ENCODE measurements at places on chromosomes 12 and 14. TPM values are rescaled to one million over a fixed set of nuclear protein-coding genes. Genes with fewer than 3 reads are reported as not detected.

DNA sequence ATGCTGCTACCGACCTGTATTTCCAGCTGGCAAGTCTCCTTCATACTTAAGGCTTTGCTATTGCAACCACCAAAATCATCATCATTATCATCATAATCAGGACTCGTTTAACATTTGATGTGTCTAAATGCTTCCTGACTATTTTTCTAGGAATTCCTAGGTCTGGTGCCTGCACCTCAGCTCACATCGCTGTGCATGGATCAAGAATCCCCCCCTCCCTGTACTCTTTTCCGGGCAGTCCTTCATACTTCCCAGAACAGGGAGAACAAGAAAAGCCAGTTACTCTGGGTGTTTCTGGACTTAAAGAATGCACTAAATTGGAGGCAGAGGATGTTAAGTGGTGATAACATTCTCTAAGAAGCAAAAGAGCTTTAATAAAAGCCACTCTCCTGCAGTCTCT is 9.4 kb downstream of the ERP27 start:
- DNase-seq, result no peak

DNA sequence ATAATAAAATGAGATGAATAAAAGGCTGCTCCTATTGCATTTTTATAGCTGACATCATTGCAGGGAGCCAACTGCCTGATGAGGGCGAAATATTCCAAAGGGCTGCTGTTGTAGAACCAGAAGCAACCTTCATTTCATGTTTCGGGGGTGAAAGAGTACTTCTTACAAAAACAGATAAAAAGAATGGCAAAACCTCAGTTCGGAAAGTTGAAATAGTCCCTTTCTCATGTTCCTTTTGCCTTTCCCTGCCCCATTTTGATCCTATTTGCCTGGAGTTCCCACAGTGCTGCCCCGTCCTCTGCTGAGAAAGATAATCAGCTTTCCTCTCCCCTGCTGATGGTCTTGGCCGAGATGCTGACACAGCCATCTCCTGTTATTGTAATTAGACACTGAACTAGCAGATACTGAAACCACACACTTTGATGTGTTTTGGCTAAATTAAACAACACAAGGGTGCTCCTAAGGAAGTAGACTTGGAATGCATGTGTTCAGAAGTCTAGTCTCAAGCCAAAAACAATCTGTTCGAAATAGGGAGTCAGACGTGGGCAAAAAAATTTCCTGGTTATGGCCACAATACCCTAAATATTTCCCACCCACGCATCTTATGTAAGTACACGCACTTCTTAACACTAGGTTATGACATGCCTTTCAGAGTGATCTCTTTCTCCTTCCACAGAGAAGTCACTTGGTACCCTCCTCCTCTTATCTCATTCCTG is 117.2 kb downstream of the PPM1H start:
- peak; percentile 58 for DNase-seq

The RASSF9 gene
- 10.9 TPM for total RNA-seq

GRCh38 chr14:64444140-64444539 is 21.2 kb upstream of the AKAP5 start:
- no peak for DNase-seq

GRCh38 chr12:18320036-18320617 is 58.8 kb downstream of the PIK3C2G start:
- DNase-seq, result peak; percentile 15

The RFX4 gene
- total RNA-seq, result not detected

The ITGA7 gene
- total RNA-seq, result 0.20 TPM

The IL22 gene
- total RNA-seq, result not detected

- no peak for DNase-seq
Observed at GRCh38 chr14:63992858-63993257, 140.1 kb downstream of the SYNE2 start.

The TRMT61A gene
- total RNA-seq, result 3.1 TPM

GRCh38 chr14:84446250-84446649 is 1083.7 kb upstream of the FLRT2 start:
- no peak for DNase-seq

GRCh38 chr12:16726879-16727278 is 120.9 kb upstream of the LMO3 start:
- no peak for DNase-seq

The SLC41A2 gene
- 2.6 TPM for total RNA-seq

GRCh38 chr12:96112733-96113132 is 77.3 kb upstream of the LTA4H start:
- DNase-seq, result peak; percentile 50

DNA sequence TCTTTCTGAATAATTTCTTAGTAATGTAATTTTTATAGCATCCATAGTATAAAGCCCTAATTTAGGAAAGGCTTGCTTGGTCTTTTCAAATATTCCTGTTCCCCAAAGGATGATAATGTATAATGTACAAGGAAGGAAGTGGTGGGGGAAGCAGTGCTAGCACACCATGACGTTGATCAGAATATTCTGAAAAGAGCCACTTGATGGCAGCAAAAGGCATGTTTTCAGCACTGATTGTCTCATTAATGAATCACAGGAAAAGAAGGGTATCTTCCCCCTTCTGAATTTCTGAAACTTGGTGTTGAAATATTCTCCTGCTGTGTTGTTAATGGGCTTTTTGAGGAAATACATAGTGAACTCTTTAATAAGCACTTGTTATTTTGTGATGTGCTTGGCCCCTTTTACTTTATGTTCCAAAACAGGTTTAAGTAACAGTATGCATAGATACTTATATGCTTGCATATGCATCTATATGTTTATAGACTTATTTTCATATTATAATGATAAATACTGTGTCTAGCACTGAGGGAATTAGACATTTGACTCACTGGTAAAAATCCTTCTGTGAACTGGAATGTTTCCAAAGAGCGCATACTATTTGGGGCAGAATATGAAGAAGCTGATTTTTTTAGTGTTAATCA is 122.0 kb downstream of the TMEM117 start:
- DNase-seq, result peak; percentile 61

DNA sequence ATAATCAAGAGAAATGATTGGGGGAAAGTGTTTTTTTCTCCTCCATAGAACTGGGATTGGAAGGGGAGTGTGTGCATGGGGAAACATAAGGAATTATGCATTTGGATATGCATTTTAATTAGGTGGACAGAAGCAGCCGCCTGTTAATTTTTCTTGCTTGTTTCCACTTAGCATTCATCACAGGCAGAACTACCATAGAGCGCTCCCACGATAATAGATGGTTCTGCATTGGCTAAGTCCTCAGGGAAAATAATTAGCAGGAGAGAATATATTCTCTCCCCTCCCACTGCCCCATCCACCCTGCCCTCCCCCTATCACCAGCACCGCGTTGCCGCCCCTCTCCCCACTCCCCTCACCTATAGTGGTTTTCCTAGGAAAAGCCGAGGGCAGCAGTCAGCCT is 11.4 kb downstream of the DPF3 start:
- no peak for DNase-seq

The FAIM2 gene
- not detected for total RNA-seq

The ZNF891 gene
- total RNA-seq, result 0.22 TPM

- DNase-seq, result no peak
Observed at GRCh38 chr14:36996857-36997590, 175.4 kb downstream of the SLC25A21 start.

DNA sequence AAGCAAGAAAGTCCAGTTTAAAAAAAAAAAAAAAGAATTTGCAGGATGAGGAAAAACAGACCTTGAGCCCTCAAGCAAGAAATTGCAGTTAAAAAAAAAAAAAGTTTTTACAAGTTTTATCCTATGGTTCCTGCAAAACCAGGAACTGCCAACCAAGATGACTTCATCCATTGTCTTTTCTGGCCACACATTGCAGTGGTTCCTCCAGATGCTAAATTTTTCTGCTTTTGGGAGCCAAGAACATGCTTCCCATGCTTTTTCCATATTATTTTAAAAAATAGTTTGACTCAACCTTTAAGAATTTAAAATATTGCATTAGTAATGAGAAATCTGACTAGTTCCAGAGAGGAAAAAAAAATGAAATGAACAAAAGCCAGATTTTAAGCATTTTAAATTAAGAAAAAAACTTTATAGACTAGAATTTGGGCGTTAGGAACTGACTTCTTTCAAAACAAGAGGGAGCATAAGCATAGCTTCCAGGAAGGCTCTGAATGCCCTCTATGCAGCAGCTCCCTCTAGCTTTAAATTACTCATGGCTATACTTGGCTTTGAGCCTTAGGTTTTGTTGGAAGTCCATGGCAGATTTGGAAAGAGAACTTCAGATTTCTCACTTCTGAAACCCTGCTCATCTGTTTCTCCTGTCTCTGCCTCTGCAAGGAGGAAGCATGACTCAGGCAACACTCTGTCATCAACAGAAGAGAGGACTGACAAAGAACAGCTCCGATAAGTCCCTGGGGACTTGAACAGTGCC is 124.5 kb downstream of the GPR65 start:
- no peak for DNase-seq

The HOXC12 gene
- total RNA-seq, result not detected

DNA sequence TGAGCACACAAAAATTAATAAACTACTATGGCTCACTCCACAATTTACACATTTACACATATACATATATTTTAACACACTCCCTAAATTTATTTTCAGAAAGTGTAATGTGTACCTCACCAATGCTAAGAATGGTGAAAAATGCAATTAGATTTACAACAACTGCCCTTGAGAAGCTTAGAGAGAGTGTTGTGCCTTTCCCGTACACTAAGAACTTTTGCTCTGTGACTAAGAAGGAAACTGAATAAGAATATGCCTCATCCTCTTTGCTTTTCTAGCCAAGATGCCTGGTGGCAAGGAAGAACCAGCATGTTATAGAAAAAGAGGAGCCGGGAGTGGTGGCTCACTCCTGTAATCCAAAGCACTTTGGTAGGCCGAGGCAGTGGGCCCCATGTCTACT is 62.3 kb downstream of the SINHCAF start:
- peak; percentile 63 for DNase-seq

The MORN3 gene
- total RNA-seq, result under 0.01 TPM

GRCh38 chr12:61870658-61871484 is 389.3 kb upstream of the USP15 start:
- no peak for DNase-seq

The MYBPC1 gene
- total RNA-seq, result not detected

The FSCB gene
- total RNA-seq, result not detected

DNA sequence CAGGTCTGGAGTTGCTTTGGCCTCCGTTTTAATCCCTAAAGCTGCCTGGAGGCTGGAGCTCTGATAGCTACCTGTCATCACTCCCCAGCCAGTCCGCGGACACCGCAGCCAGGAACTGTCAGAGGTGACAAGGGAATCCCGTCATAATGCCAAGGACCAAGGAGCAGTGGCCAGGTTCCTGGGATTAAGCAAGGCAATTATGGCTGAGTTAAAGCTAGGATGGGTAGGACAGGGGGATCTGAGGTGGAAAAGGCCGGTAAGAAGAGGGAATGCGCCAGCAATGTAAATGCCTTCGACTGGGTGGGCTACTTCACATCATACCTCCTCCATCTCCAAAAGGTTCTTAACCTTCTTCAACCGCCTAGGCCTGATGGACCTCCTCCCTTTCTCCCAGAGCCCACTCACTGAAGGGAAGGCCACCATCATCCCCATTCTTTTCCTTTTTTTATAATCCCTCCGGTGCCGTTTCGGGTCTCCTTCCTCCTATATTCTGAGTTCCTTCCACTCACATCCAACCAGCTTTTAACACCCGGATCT is 1.9 kb downstream of the PPP1R3E start:
- DNase-seq, result peak; percentile 33

GRCh38 chr14:101499080-101499479 is 62.2 kb upstream of the DIO3 start:
- DNase-seq, result no peak

GRCh38 chr12:124940393-124941169 is 26.1 kb upstream of the UBC start:
- DNase-seq, result peak; percentile 90

The CCDC198 gene
- not detected for total RNA-seq

DNA sequence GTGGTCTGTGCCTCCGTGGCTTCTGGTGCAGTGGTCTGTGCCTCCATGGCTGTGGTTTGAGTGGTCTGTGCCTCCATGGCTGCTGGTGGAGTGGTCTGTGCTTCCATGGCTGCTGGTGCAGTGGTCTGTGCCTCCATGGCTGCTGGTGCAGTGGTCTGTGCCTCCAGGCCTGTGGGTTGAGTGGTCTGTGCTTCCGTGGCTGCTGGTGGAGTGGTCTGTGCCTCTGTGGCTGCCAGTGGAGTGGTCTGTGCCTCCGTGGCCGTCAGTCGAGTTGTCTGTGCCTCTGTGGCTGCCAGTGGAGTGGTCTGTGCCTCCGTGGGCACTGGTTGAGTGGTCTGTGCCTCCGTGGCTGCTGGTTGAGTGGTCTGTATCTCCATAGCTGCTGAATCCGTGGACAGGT is 10.1 kb downstream of the SELPLG start:
- DNase-seq, result no peak

DNA sequence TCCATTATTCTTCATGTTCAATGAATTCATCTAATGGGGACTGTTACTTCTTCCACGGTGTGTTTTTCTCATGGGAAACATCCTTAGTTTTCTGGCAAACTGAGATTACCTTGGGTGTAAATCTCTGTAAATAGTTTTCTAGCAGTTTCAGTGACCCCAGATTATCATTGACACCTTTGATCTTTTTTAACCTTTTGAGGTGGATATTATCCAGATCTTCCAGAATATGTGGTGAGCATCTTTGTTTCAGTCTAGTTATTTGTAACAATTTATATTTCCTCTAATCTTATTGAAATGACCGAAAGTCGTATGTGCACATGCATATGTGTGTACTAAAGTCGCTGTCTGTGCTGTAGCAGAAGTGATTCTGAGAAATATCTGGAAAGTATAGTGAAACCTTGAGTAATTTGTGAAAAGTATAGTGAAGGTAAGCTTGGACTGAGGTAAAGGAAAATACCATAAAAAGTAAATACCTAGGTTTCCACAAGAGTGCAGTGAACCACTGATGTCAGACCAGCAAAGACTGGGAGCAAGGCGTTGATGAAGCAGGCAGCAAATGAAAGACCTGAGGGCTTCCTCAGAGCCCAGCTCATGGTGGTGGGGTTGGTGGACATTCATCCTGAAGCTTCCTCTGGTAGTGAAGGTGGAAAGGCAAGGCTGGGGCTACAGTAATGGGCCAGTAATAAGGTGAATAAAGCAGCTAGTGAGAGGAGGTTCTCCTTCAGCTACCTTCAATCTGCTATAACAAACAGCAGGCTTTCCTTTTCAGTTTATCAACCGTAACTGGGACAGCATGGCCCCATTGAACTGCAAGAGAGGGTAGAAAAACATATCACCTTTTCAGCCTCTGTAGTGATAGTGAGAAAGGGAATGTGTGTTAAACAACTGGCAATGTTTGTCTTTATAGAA is 480.2 kb upstream of the FBXO33 start:
- no peak for DNase-seq

GRCh38 chr14:30252151-30252550 is 306.8 kb upstream of the G2E3 start:
- DNase-seq, result no peak

DNA sequence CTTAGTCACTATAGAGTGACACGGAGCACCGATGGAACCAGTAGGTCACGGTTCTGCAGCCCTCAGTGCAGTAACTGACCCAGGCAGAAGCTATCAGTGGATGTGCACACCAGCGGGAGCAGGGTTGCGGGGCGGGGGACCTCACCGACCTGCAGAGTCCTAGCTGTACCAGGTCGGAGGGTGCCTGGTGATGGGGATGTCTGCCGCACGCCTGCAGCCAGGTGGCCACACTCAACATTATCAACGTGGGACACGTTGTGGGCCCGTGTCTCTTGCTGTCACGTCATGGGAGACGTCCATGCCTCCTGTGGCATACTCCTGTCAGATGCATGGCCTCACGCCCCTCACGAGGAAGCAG is 55.2 kb downstream of the ADGRD1 start:
- DNase-seq, result no peak

The REP15 gene
- total RNA-seq, result 13.5 TPM

GRCh38 chr12:72734581-72734980 is 462.4 kb downstream of the TRHDE start:
- no peak for DNase-seq

- DNase-seq, result no peak
Observed at GRCh38 chr12:75836533-75836932, 195.0 kb downstream of the PHLDA1 start.

The DLK1 gene
- not detected for total RNA-seq

The RPL10L gene
- not detected for total RNA-seq
